ENCODE measurements at places on chromosomes 4 and X.

GRCh38 chr4:19146038-19146437 is 1105.7 kb upstream of the SLIT2 start:
- no peak for DNase-seq

GRCh38 chr4:153153339-153153871 is 50.8 kb upstream of the TRIM2 start:
- DNase-seq, result peak; percentile 87

DNA sequence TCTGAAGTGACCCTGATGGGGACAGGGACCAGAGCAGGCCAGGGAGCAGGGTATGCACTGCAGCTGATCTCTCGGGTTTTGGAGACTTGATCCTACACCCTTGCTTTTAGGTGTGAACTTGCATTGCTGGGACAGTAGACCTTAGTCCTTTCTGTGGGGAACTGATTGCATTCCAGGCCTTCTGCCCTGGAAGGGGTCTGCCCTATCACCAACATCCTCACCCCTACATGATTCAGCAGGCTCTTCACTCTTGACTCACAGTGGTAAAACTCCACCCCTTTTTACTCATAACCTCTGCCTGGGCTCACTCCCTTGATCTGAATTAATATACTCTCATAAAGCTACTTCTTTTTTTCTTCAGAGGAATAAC is 6.6 kb upstream of the DDX60L start:
- no peak for DNase-seq

DNA sequence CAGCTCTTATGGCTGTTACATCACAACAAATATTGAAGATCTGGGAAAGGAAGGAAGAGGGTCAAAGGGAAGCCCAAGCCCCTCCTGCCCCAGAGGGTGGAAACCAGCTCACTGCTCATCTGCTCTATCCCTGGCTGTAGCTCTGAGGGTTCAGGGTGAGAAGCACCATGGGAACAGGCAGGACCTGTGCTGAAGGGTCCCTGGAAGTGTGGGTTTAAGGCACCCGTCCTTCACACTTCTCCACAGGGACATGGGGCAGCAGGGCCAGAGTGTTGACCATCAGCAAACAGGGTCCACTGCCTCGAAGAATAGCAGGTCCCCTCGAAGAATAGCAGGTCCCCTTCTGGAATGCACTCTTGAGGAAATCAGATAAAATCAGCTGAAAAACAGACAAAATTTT is 4.4 kb downstream of the RTL5 start:
- no peak for DNase-seq

DNA sequence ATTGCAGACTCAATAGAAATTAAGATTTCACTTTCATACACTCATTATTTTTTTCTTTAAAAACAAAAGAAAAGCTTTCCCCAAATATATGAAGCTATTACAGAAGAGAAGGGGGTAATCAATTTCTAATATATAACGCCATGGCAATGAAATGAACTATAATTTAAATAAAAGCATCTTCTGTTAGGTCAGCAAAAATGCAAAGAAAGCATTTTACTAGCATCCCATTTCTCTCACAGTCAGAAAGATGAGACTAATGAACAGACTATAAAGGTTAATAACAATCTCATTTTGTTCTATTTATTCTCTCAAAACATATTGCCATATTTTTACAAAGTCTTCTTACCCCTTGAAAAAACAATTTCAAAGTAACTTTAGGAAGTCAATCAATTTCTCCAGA is 89.0 kb downstream of the TRIML1 start:
- no peak for DNase-seq
